ENCODE measurements at places on chromosomes 7 and 10.

GRCh38 chr10:64288404-64288803, 767.2 kb downstream of the REEP3 start:
- DNase-seq: no peak

- no peak for DNase-seq
These were observed 40.3 kb upstream of the NRF1 start for GRCh38 chr7:129571201-129571600.

DNA sequence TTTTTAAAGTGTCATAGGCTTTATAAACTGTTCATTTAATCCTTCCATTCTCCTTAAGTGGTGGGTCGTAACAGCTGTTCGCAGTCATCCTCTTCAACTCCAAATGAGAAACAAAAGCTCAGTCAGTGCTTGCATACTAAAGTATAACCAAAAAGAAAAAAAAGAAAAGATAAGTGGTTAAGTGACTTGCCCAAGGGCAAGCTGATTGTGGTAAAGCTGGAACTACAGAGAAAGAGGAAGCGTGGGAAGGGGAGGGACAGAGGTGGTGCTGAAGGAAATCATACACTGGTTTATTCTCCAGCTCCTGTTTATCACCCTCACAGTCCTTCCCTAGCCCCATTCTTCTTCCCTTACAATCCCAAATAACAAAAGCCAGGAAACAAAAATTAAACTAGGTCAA, 29.6 kb downstream of the IDE start:
- peak; percentile 69 for DNase-seq

DNA sequence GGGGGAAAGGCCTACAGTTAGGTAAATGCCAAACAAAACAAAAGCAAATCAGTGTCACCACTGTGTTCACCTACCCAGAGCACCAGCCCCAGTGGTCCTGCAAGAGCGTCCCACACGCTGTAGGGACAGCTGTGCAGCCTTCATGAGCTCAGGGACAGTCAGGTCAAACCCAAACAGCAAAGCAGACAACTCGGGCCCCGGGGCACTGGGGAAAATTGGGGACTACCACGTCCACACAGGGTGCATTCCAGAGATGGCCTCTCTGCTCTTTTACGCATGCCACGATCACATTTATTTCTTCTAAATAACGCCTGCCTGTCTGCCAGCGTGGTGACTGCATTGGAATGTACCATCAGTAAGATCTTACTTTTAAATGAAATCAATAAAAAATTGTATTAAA, 21.7 kb downstream of the EBF3 start:
- no peak for DNase-seq

DNA sequence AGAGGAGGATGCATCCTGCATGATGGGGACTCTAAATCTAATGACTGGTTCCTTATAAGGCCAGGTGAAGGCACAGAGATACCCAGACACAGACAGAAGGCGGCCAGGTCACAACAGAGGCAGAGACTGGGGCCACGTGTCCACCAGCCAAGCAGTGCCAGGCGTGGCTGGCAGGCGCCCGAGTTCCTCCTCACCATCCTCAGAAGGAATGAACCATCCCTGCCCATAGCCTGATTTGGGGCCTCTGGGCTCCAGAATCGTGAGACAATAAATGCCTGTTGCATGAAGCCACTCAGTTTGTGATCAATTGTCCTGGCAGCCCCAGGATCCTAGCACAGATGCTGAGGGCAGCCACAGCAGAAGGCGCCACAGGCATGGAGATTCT, 69.0 kb upstream of the TNRC18 start:
- DNase-seq: no peak

DNA sequence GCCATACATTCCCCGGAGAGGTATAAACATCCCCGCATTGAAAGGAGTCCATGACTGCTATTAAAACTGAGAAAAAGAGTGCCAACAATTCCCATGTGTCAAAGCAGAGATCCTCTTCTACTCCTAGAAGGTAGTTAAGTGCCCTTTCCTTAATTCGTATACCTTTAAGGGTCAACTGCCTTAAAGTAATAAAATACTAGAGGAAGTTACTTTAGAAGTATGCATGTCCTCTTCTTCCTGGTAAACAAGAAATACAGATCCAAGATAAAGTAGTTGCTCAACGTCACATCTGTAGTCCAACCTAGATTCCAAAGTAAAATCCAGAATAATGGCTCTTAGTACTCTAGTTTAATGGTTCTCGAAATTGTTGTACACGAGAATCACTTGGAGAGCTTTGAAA, 1.5 kb upstream of the TSPAN12 start:
- DNase-seq: no peak

- DNase-seq: no peak
These were observed 430.8 kb downstream of the DNAJB6 start for GRCh38 chr7:157767506-157768197.

DNA sequence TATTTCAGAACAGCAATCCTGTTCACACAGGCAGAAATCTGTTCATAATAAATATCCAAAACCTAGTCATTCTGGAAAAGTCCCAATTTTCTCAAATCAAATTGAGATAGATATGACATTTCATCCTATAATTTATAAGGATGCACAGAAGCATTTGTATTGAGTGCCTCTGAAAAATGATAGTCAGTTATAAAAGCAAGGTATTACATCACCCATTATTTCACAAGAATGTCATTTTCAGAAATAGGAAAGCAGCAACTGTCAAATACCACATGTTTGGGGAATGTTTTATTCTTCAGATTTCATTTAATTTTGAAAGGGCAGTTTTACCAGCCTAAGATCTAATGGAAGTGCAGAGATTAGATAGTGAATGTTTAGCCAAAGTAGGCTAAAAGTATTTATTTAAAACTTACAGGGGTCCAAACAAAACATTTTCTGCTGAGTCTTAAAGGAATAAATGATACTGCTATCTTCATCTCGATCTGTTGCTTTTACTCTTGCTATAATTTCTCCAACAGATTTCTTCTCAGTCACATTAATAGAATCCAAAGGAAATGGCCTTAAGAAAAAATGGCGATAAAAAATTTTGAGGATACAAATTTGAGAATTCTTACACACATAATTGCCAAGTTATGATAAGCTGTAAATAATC, 185.8 kb downstream of the HGF start:
- DNase-seq: no peak

DNA sequence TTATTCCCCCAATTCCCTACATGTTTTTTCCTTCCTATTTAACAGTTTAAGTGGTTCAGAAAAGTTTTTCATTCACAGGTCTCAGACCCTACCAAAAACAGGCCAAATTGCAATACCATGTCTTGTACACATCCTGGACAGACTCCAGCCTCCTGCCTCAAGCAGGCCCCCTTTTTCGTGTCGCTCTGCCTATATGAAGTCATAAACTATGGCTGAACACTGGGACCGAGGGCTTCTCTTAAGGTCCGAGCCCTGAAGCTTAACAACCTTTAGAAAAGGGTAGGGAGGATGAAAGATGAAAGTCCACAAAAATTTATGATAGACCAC, 1.4 kb downstream of the FBXW4 start:
- DNase-seq: no peak

GRCh38 chr7:96996958-96997511, 8.3 kb upstream of the DLX6 start:
- no peak for DNase-seq

DNA sequence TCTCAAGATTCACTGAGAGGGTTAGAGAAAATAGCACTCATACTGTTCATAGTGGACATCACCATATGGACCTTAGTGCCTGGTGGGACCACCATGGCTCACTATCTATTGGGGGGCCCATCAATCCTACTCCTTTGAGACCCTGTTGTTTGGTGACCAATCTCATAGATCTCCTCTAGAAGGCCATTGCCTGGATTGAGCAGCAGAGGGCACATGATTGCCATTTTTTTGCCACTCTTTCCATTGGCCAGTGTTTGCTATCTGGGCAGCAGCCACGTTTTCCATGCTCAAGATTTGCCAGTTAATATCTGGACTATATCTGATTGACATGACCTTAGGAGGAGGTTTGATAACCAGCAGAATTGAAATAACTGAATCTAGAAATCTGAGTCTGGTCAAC, 244.5 kb downstream of the ITGB1 start:
- no peak for DNase-seq

DNA sequence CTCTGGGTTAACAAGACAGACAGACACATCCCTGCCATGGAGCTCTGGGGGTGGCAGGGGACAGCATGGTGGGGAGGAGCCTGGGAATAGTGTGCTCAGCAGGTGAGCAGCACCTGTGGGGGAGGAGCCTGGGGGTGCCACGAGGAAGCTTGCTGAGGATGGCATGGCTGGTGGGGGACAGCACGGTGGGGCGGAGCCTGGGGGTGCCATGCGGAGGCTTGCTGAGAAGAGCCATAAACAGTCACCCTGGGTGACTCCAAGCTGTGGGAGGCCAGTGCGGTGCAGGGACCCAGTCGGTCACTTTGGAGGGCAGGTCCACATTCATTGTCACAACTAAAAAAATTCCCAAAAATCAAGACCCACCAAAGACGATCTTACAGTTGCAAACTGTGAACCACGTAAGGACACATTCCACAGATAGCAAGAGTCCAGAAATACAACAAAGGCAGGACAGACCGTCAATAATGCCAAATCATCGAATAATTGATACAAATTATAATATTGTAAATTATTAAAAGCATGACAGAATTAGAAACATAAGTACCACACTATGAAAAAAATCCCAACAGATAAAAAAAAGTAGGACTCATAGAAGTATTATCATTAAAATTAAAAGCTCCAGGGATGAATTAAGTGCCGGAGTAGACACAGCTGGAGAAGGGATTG, 24.4 kb downstream of the NKX6-2 start:
- DNase-seq: no peak
